Cortex of kidney (tissue), 1 donor: ENCODE measurements at places on chromosomes 4 and X.

DNA sequence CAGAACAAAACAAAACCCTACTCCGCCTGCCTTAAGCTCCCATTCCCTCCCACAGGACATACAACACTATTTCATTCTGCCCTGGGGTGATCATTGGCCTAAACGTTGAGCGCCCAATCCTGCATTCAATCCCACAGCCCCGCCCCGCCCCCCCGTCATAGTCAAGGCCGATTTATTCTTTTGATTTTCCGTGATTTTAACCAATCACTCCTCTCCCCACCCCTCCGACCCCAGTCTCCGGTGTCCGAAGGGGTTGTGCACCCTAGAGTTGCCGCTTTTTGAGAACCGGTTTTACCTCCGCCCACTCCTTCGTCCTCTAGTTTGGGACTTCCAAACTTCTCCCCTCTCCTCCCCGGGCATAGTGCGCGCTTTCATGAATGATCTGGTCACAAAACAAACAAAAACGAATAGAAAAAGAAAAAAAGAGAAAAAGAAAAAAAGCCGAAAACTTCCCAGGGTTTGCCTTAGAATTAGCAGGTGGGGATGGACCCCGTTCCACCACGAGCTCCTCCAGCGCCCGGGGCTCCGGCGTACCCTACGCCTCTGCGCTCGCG is 446 bp upstream of the UBE2A start:
- no peak for DNase-seq

DNA sequence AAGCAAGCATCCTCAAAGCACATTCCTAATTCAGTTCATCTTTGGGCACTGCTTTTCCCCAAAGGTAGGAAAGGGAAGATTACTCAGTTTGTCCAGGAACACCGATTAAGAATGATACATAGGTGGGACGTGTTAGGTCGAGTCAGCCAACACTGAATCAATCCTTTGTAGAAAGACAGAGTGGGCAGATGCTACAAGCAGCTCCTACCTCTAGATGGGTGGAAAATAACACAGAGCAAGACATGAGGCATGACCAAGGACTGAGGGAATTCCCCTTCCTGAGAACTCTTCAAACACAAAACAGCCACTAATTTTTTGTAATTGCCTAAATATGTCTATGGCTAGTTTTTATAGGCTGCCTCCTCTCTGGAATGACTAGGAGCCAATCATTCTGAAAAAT is 331.7 kb downstream of the HNRNPD start:
- no peak for DNase-seq

- no peak for DNase-seq
These were observed 88.2 kb downstream of the RBM46 start for GRCh38 chr4:154869301-154869700.

DNA sequence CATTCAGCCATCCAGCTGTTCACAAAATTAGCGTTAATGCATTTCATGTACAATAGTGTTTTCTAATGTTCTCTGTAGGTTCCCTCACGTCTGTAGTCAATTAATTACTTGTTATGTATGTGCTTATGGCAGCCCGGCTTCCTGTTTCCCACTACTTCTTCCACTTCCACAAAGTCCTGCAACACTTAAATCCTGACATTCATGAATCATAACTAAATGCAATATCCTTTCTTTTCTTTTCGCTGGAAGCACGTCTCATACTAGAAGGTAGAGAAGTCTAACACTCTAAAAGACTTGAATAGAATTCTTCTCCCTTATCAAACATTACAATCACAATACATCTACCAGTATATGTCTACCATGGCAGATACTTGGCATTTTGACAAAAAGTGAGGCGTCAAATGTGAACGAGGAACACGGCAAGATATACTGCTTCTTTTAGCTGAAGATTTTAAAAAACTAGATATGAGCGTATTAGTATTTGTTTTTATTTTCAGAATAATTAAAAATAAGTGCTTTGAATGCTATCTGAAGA is 239.0 kb upstream of the DIAPH2 start:
- DNase-seq: no peak

GRCh38 chr4:79598801-79599200 is 190.8 kb upstream of the GK2 start:
- DNase-seq: no peak

- no peak for DNase-seq
These were observed 2164.0 kb downstream of the PCDH7 start for GRCh38 chr4:32884198-32884597.

GRCh38 chr4:105541420-105541819 is 11.0 kb upstream of the ARHGEF38 start:
- DNase-seq: no peak

GRCh38 chrX:13090339-13091110 is 46.1 kb upstream of the FAM9C start:
- no peak for DNase-seq

DNA sequence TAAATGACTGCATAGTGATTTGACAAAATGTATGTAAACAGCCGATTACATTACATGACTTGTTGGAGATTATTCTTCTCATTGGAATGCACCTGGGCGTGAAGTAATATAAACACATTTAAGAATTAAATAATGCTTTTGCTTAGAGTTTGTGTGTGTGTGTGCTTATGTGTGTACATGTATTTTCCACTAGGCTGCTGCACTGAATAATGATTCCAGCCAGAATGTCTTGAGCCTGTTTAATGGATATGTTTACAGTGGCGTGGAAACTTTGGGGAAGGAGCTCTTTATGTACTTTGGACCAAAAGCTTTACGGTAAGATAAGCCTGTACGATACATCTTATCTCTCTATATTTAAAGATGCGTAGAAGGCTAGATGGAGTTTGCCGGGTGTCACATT is 12.6 kb downstream of the NEIL3 start:
- no peak for DNase-seq

DNA sequence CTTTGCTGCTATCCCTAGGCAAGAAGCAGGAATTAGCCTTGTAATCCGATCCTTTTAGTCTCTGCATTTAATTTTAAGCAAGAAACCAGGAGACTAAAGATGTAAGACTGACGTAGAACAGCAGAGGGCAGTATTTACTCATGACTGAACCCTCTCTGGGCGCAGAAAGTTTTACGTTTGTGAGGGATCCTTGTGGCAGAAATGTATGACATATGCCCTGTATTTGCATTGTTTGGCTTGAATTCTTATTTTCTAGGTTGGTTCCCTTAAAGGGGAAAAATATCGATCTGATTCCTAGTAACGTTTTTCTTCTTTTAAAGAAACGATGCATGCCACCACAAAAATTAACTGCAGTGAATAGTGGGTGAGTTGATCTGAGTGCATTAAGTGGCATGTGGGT is 1.3 kb upstream of the FAT4 start:
- DNase-seq: no peak

GRCh38 chr4:60605646-60606354 is 594.3 kb upstream of the ADGRL3 start:
- no peak for DNase-seq

GRCh38 chrX:12975991-12976558 is 1.2 kb downstream of the TMSB4X start:
- no peak for DNase-seq
